Stimulated activated memory B cell treated with anti-CD40 and anti-IgM and Interleukin-4, amounts not matched to agents 10 μg/mL and 1 μg/mL and 100 μg/mL, for 72 hours (primary cell): ENCODE measurements at places on chromosomes 7 and 10.

DNA sequence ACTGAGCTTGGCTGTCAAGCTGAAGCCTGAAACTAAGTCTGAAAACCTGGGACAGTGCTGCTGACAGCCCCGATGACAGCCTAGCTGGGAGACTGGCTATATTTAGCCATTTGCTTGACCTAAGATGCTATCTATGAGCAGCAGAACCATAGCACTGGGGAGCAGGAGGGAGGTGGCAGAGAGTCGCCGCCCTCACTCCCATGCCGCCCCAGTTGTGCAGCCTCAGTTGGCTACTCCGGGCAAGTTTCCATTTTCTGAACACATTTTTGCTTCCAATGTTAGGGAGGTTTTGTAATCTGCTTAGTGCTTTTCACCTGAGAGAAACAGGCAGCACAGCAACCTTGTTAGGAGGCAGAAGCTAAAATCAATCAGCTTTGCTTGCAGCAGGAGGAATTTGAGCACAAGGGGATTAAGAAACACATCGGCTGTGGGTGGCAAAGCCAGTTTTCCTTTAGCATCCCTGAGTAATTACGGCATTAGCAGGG is 20.4 kb upstream of the C10orf71 start:
- ATAC-seq: no peak

GRCh38 chr7:98223898-98224700 is 12.9 kb downstream of the BHLHA15 start:
- ATAC-seq: no peak

DNA sequence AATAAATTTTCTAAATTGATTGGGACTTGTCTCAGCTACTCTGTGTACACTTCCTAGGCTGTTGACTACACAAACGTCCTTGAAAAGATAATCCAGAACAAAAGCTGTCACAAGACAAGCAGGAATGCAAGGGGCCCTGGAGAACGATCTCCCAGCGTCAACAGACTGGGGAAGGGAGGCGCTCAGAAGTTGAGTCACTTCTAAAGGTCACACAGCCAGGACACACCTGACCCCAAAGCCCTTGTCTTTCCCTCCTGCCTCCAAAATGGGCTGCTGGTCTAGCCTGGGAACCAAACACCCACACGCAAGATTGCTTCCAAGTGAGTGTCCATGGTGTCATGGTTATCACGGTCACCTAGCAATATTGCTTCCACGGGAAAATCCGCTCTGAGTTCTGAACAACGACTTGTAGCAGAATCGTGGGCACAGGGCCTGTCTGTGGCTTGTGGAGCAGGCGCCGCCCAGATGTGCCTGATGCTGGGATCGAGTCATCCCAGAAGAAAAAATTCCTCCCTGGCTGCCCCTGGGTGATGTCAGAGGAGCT is 49.8 kb downstream of the SPOCK2 start:
- ATAC-seq: no peak

DNA sequence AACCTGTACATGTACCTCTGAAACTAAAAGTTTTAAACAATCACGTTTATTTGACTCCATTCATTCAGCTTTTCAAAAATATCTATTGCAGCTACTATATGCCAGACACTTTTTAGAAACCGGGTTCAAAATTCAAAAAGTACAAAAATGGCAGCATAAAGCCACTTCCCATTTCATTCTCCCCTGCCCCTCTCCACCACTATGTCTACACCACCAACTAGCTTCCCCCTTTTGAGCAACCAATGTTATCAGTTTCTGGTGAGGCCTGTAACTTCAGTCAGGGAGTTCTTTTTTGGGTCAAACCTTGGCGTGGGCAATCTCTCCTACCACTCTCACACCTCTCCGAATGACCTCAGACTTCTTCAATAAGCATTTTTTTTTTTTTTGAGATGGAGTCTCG is 11.5 kb upstream of the HHEX start:
- no peak for ATAC-seq

GRCh38 chr10:113274176-113274829 is 278.6 kb upstream of the HABP2 start:
- no peak for ATAC-seq

GRCh38 chr10:67261300-67261797 is 335.5 kb downstream of the LRRTM3 start:
- no peak for ATAC-seq

DNA sequence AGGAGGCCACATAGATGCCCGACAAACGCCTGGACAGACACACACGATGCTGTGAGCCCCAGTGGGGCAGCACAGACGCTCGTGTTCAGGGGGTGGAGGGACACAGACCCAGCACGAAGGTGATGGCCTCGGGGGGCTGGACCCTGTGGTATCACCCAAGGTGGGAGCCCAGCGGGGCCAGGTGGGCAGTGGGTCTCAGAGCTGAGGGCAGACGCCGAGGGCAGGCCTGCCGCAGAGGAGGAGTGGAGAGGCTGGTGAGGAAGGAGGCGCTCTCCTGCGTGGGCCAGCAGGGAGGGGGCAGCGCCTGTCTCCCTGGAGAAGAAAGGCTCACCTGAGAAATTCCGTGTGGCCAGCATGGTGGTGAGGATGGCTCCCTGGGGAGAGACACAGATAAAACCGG is 39.6 kb downstream of the YKT6 start:
- no peak for ATAC-seq

DNA sequence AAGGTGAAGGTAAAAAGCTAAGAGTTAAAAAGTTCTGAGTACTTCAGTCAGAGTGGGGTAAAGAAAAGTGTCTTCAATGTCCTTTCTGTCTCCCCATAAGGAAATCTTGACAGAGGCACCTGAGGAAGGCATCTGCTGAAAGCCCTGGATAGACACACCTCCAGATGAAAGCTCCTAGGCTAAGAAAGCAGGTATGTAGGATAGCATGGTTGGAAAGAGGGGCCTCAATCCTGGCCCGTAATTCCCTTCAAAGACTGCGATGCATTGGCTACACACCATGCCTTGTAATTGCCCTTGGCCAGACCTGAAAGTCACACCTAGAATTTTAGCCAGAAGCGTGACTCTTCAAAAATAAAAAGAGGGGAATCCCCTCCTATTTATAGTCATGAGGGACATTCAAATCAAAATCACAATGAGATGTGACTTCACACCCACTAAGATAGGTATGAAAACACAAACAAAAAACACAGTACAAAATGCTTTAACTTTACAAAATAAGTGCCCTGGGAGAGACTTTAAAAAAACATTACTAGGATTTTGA is 809.7 kb downstream of the IPMK start:
- ATAC-seq: no peak

DNA sequence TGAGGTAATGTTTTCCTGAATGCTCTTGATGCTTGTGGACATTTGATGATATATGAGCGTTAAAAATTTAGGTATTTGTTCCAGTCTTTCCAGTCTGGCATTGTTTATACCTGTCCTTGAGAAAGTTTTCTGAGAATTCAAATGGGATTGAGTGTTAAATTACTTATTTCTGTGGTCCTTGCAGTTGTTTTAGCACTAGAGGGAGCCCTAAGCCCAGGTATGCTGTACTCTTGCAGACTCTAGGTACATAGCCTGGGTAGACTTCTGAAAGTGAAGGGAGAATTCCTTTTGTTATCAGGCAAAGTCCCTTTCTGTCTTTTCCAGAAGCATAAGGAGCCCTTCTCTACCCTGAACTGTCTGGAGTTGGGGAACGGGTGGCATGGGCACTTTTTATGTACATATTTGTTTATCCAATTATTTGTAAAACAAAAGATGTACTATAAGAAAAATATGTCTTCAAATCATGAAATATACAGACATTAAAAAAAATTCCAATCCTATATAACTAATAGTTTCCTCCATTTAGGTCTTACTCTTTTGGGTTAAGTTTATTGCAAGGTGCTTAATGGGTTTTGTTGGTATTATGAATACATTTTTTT is 262.1 kb downstream of the ATRNL1 start:
- peak; percentile 48 for ATAC-seq

DNA sequence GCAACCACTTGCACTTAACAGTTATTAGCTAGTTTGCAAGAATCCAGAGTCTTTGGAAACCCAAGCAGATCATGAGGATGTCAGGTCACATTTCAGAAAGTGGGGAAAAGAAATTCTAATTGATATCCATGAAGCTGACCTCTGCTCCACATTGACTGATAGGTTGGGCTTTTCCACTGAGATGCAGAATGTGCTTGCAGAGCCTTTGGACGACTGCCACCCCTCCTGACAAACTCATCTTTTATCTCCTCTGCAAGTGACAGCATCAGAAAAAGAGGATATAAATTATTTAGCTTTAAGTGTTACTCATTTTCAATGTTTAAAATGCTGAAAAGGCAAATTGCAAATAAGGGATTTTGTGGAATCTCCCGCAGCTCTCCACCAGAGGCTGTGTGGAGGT is 75.3 kb downstream of the C10orf90 start:
- no peak for ATAC-seq

- no peak for ATAC-seq
These were observed 52.6 kb downstream of the SYPL1 start for GRCh38 chr7:106059556-106059955.

- ATAC-seq: no peak
These were observed 233.2 kb upstream of the AUTS2 start for GRCh38 chr7:69364813-69365643.

- no peak for ATAC-seq
These were observed 342.5 kb downstream of the RPS24 start for GRCh38 chr10:78375854-78376785.

- no peak for ATAC-seq
These were observed 11.9 kb downstream of the RGR start for GRCh38 chr10:84256510-84257342.

DNA sequence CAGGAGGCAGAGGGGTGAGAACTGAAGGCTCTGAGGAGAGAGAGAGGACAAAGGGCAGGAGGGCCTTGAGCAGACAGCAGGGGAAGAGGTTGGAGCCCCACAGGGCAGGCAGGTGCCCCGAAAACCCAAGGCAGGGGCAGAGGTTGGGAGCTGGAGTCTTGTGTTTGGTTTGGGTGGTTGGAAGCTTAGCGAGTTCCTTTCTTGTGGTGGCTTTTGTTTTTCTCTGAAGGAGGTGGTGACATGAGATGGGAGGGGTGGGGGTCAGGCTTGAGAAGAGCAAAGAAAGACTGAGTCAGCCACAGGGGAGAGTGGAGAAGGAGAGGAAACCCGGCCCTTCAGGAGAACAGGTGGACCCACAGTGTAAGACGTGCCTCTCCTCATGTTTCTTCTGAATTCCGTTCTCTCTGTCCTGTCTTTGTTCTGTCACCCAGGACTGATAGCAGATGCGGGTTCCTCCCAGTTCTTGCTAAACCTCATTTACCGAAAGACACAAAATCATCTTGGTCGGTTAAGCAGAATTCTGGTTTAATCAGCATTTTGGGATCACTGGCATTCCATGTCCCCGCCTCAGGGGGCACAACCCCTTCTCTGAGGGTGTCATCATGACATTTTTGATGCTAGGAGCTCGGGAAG is 95.3 kb downstream of the INSYN2A start:
- no peak for ATAC-seq

DNA sequence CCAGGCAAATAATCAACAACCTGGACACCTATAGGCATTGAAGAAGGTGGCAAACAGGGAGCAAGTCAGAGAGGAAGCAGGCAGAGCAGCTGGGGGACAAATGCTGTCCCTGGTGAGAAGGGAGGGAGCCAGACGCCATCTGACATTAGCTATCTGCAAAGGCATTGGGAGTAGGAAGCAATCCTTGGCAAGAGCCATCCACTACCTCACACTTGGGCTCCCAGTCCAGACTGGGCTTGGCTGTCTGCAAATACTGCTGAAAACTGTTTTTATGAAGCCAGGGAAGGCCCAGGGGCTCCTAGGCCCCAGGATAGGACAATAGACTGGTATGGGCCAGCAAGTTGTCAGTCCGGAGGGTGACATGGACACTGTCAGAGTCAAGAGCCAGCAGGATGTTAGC is 132.5 kb downstream of the SORBS1 start:
- no peak for ATAC-seq

- ATAC-seq: no peak
These were observed 190.0 kb downstream of the RAPGEF5 start for GRCh38 chr7:22166928-22167327.

DNA sequence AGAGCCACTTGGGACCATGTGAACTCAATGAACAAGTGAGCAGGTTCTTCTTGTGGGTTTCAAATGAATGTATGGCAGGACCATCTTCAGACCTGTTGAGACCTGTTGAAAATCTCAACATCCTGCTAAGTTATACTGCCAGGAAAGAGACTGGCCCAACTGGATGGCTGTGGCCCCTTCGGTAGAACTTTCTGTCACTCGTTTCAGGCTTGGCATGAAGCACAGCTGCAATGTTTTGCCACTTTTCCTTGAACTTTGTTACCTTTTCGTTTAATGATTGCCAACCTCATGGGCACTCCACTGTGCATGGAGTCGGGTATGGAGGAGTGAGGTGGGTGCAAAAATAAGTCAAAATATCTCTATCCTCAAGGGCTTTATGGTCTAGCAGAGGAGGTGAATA is 36.7 kb upstream of the SLC35B4 start:
- no peak for ATAC-seq

- no peak for ATAC-seq
These were observed 97.1 kb downstream of the AGMO start for GRCh38 chr7:15464667-15465121.

- ATAC-seq: no peak
These were observed 110.4 kb downstream of the PON1 start for GRCh38 chr7:95213809-95214492.

- ATAC-seq: no peak
These were observed 69.5 kb downstream of the CACNA2D1 start for GRCh38 chr7:82373926-82374635.

GRCh38 chr7:85600395-85600794 is 413.5 kb upstream of the SEMA3D start:
- ATAC-seq: no peak

- ATAC-seq: no peak
These were observed 30.1 kb downstream of the PDZD8 start for GRCh38 chr10:117345143-117345542.

DNA sequence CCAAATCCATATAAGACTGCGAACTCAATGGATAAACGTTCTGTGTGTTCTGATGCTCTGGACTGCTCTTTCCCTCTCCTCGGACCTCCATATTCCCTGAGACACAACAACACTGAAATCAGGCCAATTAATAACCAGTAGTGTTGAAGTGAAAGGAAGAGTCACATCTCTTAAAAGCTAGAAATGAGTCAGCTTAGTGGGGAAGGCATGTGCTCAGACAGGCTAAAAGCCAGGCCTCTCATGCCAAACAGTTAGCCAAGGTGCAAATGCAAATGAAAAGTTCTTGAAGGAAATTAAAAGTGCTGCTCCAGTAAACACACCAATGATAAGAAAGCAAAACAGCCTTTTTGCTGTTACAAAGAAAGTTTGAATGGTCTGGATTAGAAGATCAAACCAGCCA is 29.3 kb downstream of the TNS3 start:
- peak; percentile 95 for ATAC-seq

- ATAC-seq: no peak
These were observed 3.4 kb upstream of the CLDN15 start for GRCh38 chr7:101241015-101241363.
